ENCODE measurements at places on chromosomes 1 and 21.

GRCh38 chr21:16117851-16118590 lies 388.2 kb downstream of the USP25 start:
- DNase-seq = peak; percentile 69

GRCh38 chr1:3911981-3912808 lies 12.1 kb upstream of the C1orf174 start:
- DNase-seq = no peak

DNA sequence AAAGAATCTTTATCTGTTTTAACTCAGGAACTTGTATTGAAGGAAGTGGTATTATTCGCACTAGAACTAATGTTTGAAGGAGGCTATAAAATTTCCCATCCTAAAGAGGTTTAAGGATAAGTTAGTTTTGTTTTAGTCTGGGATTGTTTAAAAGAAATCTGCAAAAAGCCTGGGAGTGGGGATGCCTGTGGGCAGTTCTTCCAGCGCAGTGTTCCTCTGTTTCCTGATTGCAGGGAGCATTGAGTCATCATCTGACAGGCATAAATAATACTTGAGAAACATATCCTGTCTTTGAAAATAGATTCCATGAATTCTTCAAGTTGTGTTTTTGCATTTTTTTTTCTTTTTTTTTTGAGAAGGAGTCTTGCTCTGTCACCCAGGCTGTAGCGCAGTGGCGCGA lies 350.8 kb upstream of the PTBP2 start:
- peak; percentile 77 for DNase-seq

DNA sequence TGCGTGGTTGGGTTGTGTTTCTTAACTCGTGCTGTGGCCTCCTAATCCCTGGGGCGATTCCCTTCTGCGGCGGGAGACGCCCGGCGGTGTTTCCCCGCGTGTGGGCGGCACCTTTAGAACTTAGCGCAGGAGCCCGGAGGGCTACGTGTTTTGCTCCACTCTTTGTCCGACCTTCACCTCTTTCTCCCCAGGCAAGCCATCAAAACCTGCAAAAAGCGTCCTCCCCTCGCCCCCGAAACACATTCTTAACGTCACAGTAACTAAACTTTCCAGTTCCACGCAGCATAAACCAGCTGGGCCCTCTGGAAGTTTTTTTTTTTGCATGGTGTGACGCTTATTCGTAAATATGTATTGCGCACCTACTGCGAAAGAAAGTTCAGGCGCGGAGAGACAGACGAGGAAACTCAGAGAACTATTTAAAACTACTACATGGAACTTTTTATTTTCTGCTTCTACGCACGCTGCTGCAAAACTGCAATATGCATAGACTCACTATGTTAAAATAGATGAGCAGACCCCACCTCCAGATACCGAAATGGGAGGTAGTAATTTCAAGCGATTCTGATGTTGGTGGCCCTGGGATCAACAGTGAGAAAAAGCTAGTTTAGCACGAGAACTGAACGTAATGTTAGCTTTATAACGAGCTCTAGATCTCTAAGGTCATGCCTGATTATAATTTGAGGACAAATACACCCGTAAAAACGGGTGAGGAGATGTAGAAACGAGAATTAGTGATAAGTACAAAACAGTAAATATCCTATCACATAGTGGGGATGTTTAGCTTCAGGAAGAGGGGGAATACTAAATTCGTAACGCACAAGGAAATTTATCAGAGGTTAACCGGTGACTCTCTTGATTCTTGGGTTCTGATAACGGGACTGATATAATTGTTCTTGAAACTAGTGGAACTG lies 920 bp downstream of the MTR start:
- no peak for DNase-seq

GRCh38 chr1:169495046-169495775 lies 9.5 kb upstream of the SLC19A2 start:
- no peak for DNase-seq

- DNase-seq = no peak
Observed at GRCh38 chr21:45979141-45979631, 2.4 kb upstream of the COL6A1 start.

DNA sequence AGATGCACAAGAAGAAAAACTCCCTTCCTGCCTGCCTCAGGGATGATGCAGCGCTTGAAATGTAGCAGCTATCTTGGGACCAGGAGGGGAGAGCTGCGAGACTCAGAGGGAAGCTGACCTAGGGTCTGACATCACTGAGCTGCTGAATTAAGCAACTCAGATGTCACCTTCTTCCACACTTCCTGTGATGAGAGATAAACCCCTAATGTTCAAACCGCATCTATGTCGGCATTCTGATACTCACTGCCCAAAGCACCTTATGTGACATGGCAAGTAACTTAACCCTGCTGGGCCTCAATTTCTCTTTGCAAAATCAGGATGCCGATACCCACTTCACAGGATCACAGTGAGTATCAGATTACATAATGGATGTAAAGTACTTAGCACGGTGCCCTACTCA lies 9.1 kb upstream of the AK2 start:
- no peak for DNase-seq

DNA sequence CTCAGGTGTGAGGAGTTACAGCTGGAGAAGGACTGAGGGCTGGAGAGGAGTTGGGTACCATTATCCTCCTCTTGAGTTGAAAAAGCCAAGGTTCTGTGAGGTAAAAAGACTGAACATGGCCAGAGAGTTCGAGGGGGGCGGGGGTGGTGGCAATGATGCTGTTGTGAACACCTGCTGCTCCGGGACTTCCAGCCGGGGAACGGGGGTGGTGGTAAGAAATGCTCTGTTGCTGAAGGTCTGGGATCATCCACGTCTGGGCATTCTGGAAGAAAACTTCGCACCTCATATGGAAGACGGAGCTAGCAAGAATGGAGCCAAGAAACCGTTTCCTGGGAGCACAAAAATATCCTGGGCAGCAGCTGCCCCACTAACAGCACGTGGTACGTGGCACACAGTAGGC lies 20.1 kb upstream of the ALPL start:
- DNase-seq = no peak

- DNase-seq = no peak
Observed at GRCh38 chr1:33573661-33574060, 101.2 kb downstream of the ZSCAN20 start.

GRCh38 chr1:9942399-9942938 lies 722 bp downstream of the LZIC start:
- DNase-seq = peak; percentile 78

DNA sequence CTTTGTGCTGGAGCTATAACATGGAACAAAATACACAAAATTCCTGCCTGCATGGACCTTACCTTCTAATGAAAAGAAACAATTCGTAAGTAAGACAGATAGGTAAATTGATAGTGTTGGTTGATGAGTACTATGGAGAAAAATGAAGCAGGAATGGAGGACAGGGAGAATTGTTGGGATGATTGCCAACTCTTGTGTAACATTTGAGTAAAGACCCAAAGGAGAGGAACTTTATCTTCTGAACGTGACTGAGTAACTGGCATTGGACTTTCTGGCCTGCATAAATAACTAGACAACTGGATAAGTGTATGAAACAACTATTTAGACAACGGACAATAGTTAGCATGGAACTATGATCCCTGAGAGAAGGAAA lies 6.8 kb upstream of the EFCAB14 start:
- DNase-seq = no peak

DNA sequence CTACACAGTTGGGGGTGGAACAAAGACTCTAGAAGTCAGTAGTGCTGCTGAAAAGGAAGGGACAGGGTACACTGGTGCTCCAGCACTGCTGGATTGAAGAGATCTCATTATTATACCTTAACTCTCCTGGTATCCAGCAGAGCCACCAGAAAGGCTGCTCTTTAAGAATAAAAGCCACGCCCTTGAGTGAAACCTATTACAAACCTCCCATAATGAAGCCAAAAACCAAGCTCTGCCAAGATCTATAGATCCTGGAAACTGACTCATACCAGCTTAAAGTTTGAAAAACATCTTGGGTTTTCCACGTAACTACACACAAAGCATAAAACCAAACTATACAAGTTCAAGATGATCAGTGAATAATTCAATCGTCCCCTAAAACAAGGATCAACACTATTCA lies 38.0 kb downstream of the ADSS2 start:
- DNase-seq = no peak

DNA sequence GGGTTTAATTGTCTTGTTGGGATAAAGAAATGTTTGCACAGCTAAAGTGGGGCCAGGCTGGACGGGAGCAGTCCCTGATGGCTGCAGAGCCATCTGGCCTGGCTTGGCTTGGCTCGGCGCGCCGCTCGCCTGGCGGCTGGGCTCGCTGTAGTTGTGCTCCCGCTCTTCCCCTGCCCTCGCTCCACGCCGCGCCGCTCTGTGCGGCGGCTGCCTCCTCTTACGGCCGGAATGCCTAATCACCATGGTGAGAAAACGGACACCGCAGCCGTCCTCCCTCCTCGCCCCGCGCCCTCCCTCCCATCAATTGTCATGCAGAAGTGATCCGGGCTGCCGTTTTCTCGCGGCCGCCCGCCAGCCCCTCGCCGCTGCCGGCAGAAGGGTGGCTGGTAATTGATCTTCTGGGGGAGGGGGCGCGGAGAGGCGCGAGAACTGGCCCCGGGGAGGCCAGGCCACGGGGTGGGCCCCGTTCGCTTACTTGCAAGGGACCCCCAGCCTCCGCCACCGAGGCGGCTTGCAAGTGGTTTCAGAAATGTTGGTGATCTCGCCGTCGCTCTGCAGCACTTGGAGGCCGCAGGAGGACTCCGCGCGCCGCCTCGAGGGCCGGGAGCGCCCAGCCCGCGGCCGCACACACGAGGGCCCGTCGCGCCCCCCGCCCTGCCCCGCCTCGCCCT lies 12.4 kb downstream of the RNF220 start:
- DNase-seq = peak; percentile 89

DNA sequence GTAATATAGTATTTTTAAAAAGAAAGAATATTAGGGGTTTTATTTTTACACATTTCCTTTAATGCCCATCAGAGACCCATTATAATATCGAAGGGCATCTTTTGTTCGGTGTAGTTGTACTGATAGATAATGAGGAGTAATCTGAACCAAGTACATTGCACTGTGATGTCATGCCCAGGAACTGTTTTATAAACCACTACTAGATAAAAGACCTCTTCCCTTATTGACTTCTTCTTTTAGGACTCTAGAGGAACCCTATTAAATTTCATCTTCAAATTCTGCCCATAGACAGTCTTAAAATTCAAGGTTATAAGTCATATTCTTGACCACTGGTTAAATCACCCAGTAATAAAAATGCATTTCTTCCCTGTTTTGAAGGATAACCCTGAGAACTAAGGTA lies 206.5 kb downstream of the NRIP1 start:
- no peak for DNase-seq

DNA sequence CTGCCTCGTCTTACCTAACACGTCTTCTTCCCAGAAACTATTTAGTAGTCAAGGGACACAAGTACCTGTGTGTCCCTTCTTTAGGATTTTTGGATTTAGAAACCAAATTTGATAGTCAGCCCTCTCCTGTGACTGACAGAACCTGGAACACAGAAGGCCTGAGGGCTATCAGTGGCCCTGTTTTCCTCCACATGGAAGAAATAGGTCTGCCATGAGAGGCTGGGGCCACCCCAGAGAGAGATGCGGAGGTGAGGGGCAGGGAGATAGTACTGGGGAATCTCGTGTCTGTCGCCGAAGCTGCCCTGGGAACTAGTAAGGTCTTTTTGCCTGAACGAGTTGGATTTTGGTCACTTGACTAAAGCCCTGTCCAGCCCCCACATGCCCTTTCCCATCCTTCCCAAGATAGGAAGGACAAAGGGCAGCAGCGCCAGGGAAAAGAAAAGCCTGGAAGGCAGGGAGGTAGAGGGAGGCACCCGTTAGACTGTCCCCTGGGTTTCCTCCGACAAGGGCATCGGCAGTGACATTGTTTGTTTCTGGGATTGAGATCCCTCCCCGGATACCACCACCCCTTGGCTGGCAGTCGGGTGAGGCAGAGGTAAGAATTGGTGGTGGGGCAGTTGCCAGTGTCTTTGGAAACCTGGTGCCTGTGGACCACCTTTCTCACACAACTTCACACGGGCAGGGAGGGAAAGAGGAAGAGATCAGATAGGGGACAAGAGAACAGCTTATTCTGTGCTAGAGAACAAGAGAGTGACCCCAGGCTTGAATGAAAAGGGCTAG lies 19.8 kb downstream of the SMIM12 start:
- no peak for DNase-seq

- DNase-seq = no peak
Observed at GRCh38 chr1:245829826-245830225, 675.0 kb downstream of the KIF26B start.

DNA sequence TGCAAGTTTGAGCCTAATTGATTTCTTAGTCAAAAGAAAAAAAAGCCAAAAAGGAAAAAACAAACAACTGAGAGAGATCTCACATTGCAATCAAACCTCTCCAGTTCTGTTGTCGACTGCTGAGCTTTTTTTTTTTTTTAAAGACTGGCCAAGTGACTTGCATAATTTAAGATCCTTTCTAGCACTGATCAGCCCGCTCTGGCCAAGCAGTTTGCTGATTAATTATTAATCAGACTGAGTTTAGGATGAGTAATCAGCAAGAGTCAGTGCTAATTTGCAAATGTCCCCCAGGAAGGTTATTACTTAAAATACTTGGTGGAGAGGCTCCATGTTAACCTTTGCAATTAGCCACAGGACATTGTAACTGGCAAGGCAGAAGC lies 39.3 kb downstream of the HMGB4 start:
- peak; percentile 42 for DNase-seq

DNA sequence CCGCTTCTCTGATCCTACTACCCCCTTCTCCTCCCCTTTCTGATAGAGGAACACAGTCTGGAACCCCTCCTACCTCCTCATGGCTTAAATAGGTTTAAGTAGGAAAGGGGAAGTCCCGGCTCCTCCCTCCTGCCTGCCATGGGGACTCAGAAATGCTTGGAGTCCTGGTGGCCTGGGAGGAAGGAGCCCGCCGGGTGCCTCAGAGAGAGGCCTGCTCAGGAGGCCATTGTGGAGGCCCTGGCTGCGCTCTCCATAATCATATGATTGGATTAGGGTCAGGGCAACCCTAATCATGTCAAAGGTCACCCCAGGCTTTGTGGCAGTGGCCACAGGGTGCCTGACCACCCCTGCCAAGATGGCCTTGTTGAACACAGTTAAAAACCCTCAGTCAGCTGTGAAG lies 29.0 kb downstream of the WNT3A start:
- DNase-seq = no peak

DNA sequence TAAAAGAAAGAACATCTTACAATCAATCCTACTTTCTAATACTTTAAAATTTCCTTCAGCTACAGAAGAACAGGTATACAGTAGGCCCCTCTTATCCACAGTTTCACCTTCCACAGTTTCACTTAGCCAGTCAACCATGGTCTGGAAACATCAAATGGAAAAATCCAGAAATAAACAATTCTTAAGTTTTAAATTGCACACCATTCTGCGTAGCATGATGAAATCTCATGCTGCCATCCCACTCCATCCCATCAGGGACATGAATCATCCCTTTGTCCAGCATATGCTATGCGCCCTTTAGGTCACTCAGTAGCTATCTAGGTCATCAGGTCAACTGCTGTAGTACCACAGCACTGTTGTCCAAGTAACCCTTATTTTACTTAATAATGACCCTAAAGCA lies 67.7 kb downstream of the HSF2BP start:
- no peak for DNase-seq

GRCh38 chr1:206992790-206993189 lies 22.5 kb upstream of the FCAMR start:
- no peak for DNase-seq

- no peak for DNase-seq
Observed at GRCh38 chr1:84110629-84111028, 33.4 kb upstream of the PRKACB start.

- peak; percentile 77 for DNase-seq
Observed at GRCh38 chr1:145740269-145740668, 21.0 kb downstream of the CD160 start.

GRCh38 chr1:13583595-13583965 lies at the start of gene PDPN:
Gene PDPN (plus strand): TSS chr1:13583832. CDS start chr1:13584034, 202 bp downstream.
- DNase-seq = peak; percentile 81

GRCh38 chr1:229086091-229086490 lies 184.8 kb upstream of the RAB4A start:
- DNase-seq = no peak

- no peak for DNase-seq
Observed at GRCh38 chr1:23251812-23252211, 34.5 kb upstream of the HTR1D start.

All from astrocyte of the hippocampus (primary cell).